Thoracic aorta (tissue), 2 donors: ENCODE measurements at places on chromosomes 1 and 21.

DNA sequence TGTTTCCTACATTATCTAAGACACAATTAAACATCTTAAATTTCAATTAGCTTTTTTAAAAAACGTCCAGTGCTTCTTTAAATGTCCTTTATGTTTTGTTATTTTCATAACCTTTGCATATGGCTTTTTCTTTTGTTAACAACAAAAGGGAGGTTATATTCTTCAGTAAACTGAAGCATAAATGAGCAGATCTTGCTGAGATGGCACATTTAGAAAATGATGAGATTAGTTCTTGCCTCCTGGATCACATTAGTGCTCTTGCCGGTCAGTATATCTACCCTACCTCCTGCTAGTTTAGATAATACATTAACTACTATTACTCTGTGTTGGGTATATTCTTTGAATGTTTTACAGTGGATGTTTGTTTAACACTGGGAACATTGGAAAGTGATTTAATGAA lies 126.1 kb downstream of the DISP1 start:
- no peak for DNase-seq

- no peak for DNase-seq
These were observed 9.3 kb downstream of the ARL8A start for GRCh38 chr1:202135221-202135721.

DNA sequence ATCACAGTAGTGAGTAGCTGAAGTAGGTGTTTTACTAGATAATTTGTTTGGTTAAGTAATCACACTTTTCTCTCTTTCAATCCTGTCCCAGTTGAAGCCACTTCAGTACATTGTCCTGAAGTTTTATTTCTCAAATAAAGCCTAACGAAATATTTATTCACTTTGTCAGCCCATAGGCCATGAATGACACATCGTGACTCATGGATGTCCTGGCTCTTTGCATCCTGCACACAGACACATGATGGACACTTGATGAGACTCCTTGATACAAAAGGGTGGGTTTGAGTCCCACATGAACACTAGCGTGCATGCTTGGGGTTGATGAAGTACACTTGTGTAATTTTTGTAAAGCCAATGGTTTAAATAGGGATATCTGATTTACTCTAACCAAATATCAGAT lies 22.7 kb upstream of the LAMC2 start:
- DNase-seq = no peak

GRCh38 chr1:206590025-206590758 lies 22.1 kb downstream of the EIF2D start:
- no peak for DNase-seq

- DNase-seq = no peak
These were observed 94.1 kb upstream of the VANGL1 start for GRCh38 chr1:115547696-115548095.

DNA sequence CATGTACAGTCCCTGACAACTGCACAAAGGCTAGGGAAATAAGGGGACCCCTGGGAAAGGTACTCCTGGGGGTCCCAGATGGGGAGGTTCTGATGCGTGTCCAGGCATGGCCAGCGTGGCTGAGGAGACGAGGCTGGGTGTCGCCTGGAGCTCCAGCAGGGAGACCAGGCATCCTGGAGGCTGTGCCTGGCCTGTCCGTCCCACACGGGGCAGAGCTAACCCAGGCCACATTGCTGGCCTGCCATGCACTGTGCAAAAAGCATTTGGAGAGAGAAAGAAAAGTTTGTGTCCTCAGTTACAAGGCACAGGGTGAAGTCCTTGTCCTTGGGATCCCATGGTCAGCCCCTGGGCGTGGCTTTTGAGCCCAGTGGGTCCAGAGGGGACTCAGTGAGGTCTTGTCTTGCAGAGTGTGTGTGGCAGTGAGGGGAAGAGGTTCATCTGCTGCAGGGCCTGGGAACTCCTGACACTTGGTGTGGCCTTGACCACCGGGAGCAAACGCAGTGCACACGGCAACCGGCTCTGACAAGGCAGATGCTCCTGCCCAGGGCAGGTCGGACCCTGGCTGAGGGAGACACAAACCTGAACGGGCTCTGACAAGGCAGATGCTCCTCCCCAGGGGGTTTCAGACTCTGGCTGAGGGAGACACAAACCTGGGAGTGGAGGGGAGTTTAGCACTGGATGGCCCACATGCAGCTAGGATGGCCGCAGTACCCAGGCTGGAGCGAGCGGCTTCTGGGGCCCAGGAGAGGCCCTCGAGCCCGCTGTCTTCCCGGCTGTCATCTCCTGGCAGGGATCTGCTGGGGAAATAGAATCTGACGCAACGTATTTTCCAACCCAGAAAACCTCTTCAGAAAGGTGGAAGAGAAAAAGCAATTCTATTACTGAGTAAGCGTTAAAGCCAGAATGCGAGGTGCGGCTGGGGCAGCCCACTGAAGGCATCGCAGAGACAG lies 37.3 kb upstream of the COL18A1 start:
- no peak for DNase-seq

DNA sequence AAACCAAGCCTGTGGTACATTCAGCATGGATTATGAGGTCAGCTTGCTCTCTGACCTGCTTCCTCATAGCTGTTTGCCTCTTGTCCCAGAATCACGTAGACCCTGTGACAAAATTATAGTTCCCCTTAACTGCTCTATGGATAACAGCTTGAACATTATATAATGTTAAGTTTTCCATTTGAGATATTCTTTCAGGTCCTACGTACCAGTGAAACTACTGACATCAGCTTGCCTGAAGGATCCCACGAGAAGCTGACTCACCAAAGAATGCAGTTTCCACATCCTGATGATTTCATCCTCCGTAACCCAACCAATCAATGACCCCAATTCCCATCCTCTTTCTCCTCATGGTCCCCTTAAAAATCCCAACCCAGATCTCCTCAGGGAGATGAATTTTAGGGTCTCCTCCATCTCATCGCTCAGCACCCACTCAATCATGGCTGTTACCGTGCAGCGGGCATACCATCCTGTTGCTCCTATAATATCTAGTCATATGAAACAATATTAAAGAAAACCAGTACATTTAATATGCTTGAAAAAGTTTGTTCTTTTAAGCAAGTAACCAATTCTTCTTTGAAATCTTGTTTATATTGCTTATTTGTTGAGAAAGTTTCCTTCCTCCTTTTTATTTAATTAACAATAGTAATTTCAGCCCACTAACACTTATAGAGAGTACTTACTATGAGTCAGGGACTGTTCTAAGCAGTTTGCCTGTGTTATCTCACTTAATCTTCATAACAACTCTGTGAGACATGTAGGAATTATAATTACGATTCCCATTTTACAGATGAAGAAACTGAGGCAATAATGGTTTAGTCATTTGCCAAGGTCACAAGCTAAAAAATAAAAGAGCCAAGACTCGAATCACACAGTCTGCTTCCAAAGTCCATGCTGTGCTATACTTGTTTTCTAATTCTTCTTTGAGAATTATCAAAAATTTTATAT lies 27.4 kb downstream of the CHML start:
- DNase-seq = no peak

- no peak for DNase-seq
These were observed 519.9 kb downstream of the SMYD3 start for GRCh38 chr1:245987219-245987545.

DNA sequence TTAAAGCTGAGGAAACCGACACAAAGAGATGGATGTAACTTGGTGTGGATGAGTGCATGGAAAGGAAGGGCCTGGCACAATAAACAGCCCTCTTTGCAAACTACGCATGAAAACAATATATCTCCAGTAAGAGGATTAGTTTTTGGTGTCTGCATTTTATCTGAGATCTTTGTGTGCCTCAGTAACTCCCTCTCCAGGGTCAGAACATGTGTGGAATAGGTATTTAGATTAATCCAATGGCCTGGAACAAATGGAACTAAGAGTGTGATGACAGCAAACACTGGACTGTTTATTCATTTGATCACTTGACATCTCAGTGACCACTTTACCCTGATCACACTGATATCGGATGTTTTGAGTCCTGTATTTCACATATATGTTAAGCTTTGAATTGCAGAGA lies 45.3 kb downstream of the AKNAD1 start:
- no peak for DNase-seq

DNA sequence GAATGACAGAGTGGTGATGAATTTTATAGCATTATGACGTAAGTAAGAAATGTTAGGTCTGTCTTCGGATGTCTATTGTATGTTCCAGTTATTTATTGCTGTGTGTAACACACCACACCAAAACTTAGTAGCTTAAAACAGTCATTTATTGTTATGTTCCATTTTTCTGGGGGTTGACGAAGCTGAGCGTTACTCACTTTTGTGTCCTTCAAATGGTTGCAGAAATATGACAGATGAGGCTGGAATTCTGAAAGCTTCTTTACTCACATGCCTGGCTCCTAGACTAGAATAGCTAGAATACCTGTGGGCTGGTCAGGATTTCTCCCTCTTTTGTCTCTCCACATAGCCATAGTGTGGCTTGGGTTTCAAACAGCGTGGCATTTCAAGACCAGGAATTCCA lies 62.1 kb upstream of the S1PR1 start:
- no peak for DNase-seq

DNA sequence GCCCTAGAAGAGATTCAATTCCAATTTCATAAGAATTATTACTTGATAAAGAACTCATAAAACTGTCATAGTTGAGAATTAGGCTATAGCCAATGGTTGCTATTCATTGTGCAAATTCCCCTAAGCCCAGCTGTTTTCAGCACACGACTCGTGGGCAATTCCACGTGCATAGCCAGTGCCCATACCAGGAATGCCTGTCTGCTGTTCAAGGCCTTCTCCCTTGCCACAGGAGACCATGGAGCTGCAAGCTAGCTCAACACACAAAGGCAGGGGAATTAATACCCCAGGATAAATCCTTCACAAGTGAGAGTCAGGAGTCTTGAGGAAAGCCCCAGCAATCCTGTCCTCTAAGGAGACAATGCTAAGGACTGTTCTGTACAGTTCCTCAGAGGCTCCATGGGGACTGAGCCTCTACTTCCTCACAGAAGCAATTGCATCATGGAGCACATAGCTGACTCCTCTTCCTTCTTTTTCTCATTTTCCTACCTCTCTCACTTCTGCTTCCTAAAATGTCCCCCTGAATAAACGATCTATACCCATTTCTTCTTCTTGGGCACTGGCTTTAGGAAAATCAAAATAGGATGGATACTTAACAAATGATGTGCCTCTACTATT lies 19.1 kb upstream of the CHRM3 start:
- DNase-seq = no peak

- DNase-seq = no peak
These were observed 368.6 kb upstream of the VAMP3 start for GRCh38 chr1:7402548-7402850.

- no peak for DNase-seq
These were observed 259.9 kb downstream of the HHIPL2 start for GRCh38 chr1:222288053-222288452.

- DNase-seq = no peak
These were observed 216.4 kb downstream of the FMN2 start for GRCh38 chr1:240308096-240308495.

DNA sequence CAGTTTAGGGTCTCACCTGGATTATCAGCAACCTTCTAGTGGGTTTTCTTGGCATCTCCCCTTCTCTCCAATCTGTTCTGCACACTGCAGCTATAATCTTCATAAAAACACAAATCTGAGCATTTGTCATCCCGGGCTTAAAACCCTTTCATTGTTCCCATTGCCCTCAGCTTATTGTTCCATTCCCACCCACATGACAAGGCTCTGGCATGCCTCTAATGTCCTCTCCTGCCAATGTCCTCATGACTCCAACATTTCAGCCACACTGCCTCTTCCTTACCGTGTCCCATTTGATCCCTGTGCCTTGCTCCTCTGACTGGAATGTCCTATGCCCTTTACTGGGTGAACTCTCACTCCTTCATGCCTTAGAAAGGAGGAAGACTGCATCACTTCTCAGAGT lies 7.5 kb upstream of the DPH2 start:
- no peak for DNase-seq

GRCh38 chr1:165168467-165168866 lies 188.0 kb downstream of the LMX1A start:
- no peak for DNase-seq

GRCh38 chr21:44531606-44532564 lies 8.1 kb downstream of the KRTAP10-1 start:
- no peak for DNase-seq

GRCh38 chr1:209911746-209912145 lies 26.3 kb upstream of the SYT14 start:
- no peak for DNase-seq

GRCh38 chr1:41348394-41348793 lies 12.8 kb upstream of the FOXO6 start:
- no peak for DNase-seq

GRCh38 chr1:70685300-70686286 lies 274.5 kb downstream of the CTH start:
- DNase-seq = peak; percentile 19

DNA sequence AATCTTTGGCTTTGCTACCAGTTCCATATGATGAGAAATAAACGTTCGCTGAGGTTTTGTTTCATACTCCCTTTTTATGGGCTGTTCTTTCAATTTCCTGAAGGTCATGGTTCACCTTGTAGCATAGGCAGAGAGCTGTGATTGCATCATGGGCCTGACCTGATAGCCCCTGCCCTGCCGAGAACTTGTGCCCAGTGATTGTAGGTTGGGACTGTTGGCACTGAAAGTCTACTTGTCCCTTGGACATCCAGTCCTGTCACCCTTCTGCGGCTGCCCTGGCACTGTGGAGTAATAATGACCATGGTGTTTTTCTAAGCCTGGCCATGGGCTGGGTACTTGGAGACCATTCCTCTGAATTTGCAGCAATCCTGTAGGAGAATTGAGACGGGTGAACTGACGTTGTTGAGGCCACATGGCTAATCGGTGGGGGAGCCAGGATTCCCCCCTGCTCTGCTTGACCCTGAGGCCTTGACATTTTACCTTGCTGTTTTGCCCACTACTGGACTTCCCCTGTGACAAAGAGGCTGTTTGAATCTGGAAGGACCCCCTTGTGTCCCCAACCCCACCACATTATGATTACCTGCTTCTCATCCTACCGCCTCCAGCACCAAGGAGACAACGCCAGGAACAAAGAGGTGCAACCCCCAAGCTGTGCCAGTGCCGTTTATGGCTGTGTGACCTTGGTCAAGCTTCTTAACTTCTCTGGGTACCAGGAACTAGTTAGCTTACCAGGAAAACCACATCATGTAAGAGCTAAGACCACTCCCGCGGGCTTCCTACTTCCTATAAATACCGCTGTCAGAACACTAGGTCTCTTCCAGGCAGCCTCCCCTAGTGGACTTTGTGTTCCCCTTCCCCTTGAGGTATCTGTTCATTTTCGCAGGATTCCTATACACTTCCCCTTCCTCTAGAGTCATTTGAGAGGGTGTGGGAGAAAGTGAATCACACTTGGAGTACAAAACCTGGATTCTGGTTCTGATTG lies 23.4 kb downstream of the SESN2 start:
- no peak for DNase-seq

- DNase-seq = no peak
These were observed 15.1 kb downstream of the S100A7A start for GRCh38 chr1:153431427-153431826.

- no peak for DNase-seq
These were observed 64.4 kb downstream of the CDC7 start for GRCh38 chr1:91564888-91565701.
